Activated naive CD4-positive, alpha-beta T cell treated with anti-CD3 and anti-CD28 coated beads, Interleukin-2, amount 50 U/mL, for 16 hours (primary cell): ENCODE measurements at places on chromosomes 6 and 20.

DNA sequence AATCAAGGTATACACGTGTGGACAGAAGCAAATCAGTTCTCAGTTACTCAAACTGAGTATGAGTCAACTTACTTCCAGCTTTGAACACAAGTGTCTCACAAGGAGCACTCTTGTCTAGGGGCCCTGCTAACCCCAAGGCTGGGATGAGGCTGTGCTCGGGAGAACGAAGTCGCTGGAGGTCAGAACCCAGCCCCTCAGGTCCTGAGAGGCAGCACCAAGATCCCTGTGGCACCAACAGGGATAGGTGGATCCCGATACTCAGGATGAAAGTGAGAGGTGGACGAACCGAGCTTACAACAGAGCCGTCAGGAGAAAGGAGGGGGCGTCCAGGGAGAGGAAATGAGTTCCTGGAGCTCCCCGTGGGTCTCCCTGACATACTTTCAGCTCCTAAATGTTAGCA, 85.7 kb downstream of the GINS1 start:
- no peak for DNase-seq

GRCh38 chr6:118606268-118606667, 45.1 kb downstream of the CEP85L start:
- no peak for DNase-seq

GRCh38 chr6:149093643-149094042, 223.9 kb upstream of the TAB2 start:
- no peak for DNase-seq

DNA sequence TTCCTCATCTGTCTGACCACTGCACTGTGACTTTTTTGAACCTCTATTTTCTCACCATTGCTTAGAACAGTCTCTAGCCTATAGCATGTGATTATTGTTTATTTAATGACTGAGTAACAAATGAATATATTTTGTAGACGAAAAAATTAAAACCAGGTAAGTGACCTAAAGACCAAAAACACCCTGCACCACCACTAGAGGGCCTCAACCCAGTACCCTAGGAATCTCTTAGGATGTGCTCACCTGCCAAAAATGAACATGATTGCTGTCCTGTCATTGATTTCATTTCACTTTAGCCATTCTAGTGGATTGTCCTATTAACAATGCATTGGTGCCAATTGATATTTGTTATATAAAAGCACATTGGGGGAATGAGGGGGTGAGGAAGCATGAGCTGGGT, 199.1 kb downstream of the COL9A1 start:
- no peak for DNase-seq

GRCh38 chr20:5810800-5811422, 60.7 kb downstream of the SHLD1 start:
- DNase-seq: no peak

DNA sequence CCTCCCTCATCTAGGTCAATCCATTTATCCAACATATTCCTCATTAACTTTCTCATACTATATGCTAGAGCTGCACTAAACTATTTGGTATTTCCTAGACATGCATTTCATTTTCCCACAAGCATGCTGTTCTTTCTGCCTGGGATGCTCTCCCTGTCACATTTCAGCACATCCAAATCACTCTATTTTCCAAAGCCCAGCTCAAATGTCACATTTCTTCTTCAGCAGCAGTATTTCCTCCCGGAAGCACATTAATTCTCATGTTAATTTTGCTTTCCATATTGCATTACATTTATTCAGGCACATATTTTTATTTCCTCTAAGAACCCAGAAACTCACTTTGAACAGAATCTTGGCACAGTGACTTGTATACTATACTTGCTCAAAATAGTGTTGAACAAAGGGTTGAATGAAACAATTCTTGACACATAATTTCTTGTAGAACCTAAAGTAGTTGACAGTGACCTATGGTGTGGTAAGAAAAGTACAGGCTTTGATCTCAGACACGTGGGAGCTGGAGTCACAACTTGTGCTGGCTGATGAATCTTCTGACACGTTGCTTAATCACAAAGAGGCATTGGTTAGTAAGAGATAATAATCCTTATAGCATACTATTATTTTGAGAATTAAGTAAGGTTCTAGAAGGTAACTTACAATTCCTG, 30.8 kb upstream of the CD2AP start:
- DNase-seq: no peak

- DNase-seq: no peak
Observed at GRCh38 chr20:19935842-19936241, 81.3 kb upstream of the NAA20 start.

- DNase-seq: no peak
Observed at GRCh38 chr6:154301086-154301625, 55.4 kb downstream of the IPCEF1 start.

DNA sequence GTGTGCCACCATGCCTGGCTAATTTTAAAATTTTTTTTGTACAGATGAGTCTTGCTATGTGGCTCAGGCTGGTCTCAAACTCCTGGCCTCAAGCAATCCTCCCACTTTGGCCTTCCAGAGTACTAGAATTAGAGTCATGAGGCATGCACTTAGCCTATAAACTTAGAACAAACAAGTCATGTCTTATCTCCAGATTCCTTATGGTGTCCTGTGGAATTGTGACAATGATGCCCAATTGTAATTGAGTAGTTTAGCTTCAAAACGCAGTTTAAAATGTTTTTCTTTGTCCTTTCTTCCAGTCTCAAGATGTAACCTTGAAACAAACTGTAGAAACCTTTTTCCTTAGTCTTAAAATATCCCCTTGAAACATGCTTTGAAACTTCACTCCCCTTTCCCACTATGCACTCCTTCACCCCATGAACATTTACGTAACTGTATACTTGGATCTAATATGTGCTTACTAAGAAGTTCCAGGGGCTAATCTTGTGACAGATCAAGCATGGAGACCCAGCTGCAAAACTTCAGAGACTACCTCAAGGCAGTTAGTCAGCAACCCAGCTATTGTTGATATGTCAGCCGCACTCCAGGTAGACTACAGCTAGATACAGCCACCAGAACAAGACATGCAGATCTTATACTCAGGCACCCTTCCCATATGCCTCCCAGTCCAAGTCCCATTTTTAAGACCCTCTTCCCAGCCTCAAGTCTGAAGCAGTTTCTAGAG, 46.2 kb downstream of the MAN1A1 start:
- no peak for DNase-seq

GRCh38 chr20:50930976-50931305, 296 bp downstream of the ADNP start:
- DNase-seq: peak; percentile 77

GRCh38 chr6:120871416-120872261, 462.6 kb downstream of the TBC1D32 start:
- no peak for DNase-seq
